ENCODE measurements at places on chromosomes 16 and 17.

DNA sequence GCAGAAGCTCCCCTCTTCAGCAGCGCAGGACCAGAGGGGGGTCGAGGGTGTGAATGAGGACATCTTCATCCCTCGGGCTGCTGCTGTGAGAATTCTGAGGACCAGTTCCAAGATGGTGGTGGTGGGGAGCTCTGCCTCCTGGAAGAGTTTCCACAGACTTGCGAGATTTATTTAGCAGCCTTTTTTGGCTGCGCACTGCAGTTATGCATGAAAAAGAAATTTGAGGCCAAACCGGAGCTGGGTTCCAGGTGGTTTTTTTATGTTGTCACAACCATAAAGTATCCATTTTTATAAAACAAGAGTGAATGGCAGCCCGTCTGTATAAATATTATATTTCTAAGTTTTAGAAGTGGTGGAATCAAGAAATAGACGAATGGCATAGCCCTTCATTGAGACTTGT, 76.9 kb upstream of the CLEC18A start:
- no peak for DNase-seq

GRCh38 chr16:64964126-64964540, 157.7 kb downstream of the CDH11 start:
- no peak for DNase-seq

- DNase-seq: no peak
Observed at GRCh38 chr17:59396134-59396826, 64.8 kb downstream of the YPEL2 start.

- DNase-seq: no peak
Observed at GRCh38 chr16:30526137-30526822, at the start of gene ZNF768. ZNF768 (minus strand) TSS chr16:30526566; CDS start chr16:30526413, 153 bp downstream.

GRCh38 chr16:30510376-30510938, 15.9 kb downstream of the ZNF768 start:
- no peak for DNase-seq

DNA sequence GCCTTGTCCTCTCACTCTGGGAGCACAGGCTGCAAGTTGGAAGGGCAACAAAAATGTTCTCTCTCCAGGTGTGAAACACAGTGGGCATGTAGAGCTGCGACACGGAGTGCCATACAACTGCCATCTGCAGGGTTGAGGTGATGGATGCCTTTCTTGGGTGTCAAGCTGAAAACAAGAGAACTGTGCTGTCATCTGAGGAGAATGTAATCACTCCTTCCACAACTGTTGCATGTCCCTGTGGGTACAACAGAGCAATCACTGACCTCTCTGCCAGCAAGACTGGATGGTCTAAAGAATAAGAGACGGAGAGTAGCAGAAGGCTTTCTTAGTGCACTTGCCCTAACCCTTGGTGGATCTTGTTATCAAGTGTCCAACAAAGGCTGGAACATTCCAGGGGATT, 29.2 kb downstream of the SLFN11 start:
- DNase-seq: no peak

- no peak for DNase-seq
Observed at GRCh38 chr17:34884597-34884996, 76.7 kb downstream of the CCT6B start.

- no peak for DNase-seq
Observed at GRCh38 chr17:51745993-51746392, 412.5 kb downstream of the CA10 start.

DNA sequence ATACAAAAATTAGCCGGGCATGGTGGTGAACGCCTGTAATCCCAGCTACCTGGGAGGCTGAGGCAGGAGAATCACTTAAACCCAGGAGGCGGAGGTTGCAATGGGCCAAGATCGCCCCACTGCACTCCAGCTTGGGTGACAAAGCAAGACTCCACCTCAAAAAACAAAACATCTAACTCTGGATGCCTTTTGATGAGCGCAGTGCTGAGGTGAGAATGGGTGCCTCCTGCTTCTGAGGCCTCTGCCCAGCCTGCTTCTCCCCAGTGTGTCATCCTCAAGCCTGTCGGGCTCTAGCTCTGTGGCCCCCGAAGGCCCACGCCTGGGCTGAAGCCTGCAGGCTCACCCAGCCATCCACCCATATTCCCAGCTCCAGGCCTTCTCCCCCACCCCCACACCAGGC, 10.5 kb upstream of the MTSS2 start:
- no peak for DNase-seq

DNA sequence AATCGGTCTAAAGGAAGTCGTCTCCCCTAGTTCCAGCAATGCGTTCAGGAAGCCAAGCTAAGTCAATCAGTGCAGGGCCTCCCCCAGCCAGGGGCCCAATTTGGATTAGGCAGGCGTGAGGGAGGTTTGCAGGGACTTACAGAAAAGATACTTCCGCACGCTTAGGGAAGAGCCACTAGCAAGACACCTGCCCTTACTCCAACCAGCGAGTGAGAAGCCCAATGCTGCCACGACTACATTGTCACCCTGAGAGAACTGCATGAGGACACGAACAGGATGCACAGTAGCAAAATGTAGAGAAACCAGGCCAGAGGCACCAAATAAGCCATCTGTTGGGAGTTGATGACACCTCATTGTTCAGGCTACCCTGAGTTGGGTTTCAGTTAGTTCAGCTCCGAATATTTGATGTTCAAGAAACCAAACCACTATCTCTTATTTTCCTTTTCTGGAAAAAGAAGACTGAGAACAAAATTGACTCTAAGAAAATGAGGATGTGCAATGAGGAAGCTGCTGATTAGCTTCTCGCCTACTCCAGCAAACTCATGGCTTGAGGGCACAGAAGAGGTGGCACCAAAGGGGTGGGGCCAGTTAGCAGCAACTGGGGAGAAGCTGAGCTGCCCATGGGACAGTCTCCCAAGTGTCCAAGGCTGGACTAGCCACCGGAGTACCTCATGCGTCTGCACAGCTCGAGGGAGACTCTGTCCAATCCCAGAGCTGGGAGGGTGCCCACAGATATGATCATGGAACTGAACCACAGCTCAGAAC, 29.3 kb downstream of the TK2 start:
- DNase-seq: no peak

- no peak for DNase-seq
Observed at GRCh38 chr17:65637786-65638185, 76.3 kb upstream of the AXIN2 start.

- DNase-seq: no peak
Observed at GRCh38 chr17:11212792-11213191, 28.2 kb upstream of the SHISA6 start.

- no peak for DNase-seq
Observed at GRCh38 chr16:59108374-59108773, 374.3 kb upstream of the GOT2 start.

DNA sequence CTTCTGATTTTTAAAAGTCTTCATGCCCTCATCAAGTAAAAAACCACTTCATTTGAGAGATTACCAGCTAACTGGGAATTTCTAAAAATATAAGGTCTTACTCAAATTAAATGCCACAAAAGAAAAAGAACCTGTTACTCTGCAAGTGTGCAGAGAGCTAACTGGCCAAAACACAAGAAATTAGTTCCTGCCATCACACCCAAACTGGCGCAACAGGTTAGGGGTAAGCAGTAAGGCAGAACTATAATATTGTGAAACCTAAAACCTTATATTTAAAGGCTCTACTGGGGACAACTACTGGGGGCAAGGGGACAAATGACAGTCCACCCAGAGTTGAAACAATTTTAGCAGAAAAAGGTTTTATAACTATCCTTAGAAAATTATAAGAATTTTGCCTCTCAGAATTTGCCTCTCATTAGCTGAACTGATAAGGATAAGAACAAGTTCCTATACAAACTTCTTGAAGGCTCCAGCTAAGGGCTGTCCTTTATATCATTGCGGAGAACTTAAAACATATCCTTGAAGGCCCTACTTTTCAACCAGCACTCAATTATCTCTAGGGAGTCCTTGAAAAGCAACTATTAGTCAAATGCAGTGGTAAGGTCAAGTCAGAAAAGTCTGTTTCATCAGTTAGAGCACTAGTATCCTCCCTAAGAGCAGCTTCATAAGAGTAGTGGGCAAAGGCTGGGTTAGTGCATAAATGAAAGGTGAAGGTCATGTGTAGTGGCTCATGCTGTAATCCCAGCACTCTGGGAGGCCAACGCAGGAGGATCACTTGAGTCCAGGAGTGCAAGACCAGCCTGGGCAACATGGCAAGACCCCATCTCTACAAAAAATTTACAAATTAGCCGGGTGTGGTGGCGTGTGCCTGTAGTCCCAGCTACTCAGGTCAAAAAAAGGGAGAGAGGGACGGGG, 31.5 kb downstream of the SMURF2 start:
- DNase-seq: no peak

DNA sequence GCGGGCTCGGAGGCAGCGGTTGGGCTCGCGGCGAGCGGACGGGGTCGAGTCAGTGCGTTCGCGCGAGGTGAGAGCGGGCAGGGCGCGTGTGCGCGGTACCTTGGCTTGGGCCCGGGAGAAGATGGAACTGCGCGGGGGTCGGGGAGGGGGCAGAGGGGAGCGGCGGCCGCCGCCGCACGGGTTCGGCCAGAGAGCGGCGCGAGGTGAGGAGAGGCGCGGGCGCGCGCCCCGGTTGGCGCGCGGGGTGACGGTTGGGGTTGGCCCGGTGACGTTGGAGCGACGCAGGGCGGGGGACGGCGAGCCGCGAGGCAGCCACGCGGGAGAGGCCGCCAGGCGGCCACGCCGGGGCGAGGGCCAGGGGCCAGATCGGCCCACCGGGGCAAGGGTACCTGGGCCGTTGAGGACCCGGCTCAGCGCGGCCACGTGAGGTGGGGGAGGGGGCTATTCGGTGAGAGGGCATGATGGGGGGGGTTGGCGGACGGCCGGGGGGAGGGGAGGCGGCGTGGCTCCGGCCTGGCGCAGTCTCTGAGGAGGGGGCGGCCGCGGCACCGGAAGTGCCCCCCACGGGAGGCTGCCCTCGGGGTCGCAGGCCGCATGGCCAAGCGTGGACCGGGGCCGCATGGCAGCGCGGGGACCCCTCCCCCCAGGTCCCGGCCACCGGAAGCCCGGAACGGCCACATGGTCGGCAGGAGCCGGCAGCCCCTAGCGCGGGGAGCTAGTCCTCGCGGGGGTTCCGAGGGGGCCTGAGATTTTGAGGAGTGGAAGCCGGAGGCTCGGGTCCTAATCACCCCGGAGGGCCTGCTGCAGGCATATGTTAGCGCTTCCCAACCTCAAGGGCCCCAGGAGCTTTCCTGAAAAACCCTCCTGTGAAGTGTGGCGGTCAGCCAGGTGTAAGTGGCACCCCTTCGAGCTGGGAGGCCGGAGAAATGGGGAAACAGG, 527 bp downstream of the EIF5A start:
- no peak for DNase-seq

- DNase-seq: no peak
Observed at GRCh38 chr16:17334096-17334495, 136.7 kb downstream of the XYLT1 start.

DNA sequence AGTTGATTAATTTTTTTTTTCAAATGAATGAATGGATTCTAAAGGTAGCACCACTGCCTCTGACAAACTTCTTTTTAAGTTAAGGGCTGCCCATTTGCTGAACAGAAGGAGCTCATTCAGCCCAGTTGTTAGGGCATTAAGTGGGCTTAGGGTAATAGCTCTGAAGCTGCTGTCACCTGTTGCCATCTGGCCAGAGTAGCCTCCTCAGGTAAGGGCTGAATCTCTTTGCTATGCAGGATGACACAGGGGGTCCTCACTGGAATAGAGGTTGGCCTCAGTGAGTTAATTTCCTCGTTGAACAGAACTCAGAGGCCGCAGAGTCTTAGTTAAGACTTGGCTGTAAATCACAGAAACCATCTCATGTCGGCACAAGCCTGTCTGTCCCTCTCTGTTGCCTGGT, 232.8 kb downstream of the CCDC182 start:
- no peak for DNase-seq

- DNase-seq: no peak
Observed at GRCh38 chr17:35315283-35315682, 58.1 kb downstream of the SLFN11 start.

- DNase-seq: no peak
Observed at GRCh38 chr17:74430706-74431567, 951 bp upstream of the GPRC5C start.

DNA sequence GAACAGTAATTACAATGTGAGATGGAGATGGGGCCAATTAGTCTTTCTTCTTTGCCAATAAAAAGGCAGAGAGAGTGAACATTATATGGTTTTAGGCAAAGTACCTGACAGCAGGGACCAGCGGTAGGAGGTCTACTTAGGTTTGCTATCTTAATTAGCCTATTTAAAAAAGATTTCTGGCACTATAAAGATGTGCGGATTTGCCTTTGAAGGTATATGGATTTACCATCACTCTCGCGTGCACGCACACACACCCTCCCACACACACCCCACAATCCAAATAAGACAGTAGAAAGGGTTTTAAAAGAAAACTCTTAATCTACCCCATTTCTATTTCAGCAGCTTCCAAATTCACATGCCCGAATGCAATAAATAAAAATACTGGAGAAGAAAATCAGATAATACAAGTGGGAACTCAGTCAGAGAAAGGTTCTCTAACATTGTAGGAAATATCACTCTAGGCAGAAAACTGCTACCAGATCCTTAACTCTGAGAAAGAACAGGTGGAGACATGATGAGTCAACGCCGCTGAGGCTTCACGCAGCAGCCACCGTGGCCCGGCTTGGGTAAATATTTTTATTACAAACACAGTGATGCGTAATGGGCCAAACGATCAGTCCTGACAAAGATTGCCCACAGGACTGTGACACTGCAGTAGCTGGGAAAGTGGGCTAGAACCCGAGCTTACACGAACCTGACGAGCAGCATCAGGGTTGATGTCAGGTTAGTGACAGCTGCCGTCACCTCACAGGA, 66.6 kb upstream of the AXIN2 start:
- no peak for DNase-seq

DNA sequence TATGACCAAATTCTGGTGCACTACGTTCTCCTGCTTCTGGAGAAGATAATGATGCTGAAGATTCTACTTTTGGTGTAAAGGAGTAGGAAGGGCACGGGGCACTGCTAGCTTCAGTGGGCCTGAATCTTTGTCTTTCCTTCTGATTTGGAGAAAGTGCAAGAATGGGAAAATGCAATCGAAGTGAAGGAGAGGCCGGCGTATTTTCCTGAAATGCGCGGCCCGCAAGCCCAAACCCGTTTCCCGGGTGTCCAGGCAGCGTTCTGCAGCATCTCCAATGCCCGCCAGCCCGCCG, 372 bp upstream of the NDE1 start:
- no peak for DNase-seq

DNA sequence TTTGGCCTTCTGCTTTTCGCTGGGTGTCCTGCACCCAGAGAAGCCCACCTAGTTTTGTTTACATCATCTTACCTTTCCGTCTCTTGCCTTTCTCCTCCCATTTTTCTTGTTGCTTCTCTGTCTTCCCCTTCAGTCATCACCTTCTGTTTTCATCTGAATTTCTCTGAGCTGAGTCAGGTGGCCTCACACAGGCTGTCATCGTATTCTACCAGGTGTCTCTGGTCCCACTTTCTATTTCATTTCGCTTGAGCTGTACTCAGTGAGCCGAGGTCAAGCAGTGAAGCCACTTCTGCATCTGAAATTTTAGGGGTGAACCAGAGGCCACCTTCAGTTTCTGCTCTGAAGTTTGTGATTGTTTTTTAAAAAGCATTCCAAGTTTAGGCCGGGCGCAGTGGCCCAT, 9.7 kb downstream of the CRAMP1 start:
- no peak for DNase-seq

GRCh38 chr16:83403761-83404160, 404.0 kb upstream of the HSBP1 start:
- DNase-seq: no peak
